T-helper 2 cell (primary cell): ENCODE measurements at places on chromosomes 11 and 22.

- DNase-seq = no peak
These were observed 11.0 kb upstream of the SHANK2 start for GRCh38 chr11:71263386-71263785.

- DNase-seq = no peak
These were observed 44.9 kb downstream of the PITPNB start for GRCh38 chr22:27874185-27874584.

- no peak for DNase-seq
These were observed 38.7 kb downstream of the EIF3F start for GRCh38 chr11:8025816-8026215.

- no peak for DNase-seq
These were observed 85.0 kb upstream of the SEPTIN5 start for GRCh38 chr22:19629331-19629719.

DNA sequence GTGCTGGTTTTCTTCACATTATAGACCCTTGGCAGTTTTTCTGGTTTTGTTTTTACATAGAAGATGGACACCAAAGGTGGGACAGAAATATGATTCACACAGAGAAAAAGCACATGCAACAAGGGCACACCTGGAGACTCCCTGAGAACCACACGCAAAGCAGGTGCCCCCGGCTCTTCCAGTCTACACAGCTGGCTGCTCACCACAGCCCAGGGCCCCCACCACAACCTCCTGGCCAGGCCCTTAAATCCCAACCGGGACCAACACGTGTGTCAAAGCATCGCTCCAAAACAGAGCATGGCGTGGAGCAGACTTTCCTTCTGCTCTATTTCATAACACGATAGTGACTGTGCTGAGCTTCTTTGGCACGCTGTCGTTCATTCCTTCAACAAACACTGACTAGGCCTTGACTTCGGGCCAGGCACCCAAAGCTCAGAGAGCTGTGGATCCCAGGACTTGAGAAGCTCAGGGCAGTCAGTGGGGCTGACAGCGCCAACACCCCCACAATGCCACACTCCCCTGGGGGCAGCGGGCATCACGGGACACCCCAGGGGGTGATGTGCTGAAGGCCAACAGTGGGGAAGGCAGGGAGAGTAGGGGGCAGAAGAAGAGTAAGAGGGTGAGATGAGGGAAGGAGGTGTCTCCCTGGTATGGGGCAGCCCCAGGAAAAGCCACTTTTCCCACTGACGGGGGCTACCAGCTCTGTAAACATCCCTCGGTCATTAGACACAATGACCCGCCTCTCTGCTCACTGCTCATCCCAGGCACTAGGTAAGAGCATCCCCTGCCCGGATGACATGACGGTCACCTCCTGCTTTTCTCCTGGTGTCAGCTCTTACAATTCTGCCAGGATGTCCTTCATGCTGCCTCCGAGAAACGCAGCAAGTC lies 26.0 kb downstream of the CELSR1 start:
- DNase-seq = no peak

DNA sequence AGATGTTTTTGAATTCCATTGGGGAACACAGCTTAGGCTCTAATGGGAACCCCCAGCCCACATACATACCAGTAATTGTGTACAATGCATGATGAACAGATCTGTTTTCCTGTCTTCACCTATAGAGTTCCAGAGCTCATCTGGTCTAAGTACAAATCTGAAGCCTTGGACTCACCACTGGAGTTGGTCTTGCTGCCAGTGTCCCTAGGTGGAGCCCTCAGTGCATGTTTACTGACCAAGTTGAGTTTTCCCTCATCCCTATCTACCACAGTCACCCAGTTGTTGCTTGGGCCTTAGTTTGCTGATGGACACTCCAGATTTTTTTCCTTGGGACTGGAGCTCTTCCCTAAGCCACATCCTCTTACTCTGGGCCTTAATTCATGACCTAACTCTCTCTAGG lies 159.2 kb upstream of the DDI1 start:
- DNase-seq = no peak

- DNase-seq = no peak
These were observed 11.7 kb downstream of the FJX1 start for GRCh38 chr11:35629914-35630313.

GRCh38 chr22:43734370-43735150 lies 77.5 kb downstream of the EFCAB6 start:
- DNase-seq = no peak

- no peak for DNase-seq
These were observed 22.4 kb downstream of the SLC37A2 start for GRCh38 chr11:125085301-125086081.

DNA sequence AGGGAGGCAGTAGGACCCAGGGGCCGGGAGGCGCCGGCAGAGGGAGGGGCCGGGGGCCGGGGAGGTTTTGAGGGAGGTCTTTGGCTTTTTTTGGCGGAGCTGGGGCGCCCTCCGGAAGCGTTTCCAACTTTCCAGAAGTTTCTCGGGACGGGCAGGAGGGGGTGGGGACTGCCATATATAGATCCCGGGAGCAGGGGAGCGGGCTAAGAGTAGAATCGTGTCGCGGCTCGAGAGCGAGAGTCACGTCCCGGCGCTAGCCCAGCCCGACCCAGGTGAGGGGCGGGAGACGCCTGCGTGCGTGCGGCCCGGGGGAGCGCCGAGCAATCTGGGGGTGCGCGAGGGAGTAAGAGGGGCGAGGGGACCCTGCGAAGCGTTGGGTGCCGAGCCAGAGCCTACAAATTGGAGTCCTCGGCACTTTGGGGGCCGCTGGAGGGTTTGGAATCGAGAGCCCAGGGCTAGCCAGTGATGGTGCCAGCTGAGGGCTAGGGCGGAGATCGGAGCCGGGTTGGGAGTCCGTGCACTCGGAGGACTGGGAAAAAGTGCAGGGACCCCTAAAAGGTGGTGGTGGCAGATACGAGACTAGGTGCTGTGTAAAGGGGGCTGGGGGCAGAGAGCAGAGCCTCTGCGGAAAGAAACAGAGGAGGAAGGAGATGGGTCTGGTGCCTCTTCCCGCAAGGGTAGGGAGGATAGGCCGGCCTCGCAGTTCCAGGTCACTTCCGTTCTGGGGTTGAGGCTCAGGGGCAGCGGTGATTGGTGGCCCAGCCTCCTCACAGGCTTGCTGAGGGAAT lies at the start of gene SERPINH1:
Gene SERPINH1, plus strand, starts transcription at position 206 of the 788 bp plus-strand sequence. CDS start 4,097 bp downstream, outside the sequence.
- peak; percentile 47 for DNase-seq

DNA sequence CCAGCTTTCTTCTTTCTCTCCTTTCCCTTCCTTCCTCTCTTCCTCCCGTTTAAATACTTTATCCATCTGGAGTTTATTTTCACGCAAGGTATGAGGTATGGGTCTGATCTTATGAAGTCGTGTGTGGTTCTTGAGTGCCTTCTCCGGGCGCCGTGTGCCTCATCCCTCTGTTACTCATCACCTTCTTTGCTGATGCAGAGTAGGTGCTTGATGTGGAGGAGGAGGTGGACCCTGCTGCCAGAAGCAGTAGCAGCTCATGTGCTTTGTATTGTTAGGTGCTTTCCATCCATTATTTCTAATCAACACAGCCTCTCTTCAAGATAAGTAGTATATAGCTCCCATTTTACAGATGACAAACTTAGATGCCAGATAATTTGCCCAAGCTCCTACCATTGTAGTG lies 47.0 kb downstream of the TNRC6B start:
- DNase-seq = no peak

DNA sequence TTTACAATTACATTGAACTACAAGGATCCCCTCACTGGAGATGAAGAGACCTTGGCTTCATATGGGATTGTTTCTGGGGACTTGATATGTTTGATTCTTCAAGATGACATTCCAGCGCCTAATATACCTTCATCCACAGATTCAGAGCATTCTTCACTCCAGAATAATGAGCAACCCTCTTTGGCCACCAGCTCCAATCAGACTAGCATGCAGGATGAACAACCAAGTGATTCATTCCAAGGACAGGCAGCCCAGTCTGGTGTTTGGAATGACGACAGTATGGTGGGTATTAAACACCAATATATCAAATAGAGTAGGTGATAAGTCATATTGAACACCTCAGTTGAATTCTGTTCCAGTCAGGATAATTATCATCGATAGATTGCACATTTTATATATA lies 4.4 kb downstream of the FBXO7 start:
- no peak for DNase-seq

DNA sequence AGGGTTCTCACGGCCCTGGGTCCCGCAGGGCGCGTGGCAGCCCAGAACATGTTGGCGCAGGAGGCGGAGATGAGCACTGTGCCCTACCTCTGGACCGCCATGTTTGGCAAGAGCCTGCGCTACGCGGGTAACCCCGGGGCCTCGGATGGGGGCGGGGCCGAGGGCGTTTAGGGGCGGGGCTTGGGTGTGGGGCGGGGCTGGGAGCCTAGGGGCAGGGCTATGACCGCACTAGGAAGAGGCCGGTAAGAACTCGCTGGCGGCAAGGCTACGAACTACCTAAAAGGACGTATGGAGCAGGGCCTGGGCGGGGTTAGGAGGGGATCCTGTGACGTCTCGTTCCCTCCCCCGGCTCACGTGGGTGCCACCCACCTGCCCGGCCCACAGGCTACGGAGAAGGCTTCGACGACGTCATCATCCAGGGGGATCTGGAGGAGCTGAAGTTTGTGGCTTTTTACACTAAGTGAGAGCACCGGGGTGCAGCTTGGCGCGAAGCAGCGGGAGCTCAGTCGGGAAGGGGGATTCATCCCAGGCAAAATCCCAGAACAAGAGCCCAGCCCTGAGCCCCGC lies 2.8 kb upstream of the LZTR1 start:
- DNase-seq = peak; percentile 23

DNA sequence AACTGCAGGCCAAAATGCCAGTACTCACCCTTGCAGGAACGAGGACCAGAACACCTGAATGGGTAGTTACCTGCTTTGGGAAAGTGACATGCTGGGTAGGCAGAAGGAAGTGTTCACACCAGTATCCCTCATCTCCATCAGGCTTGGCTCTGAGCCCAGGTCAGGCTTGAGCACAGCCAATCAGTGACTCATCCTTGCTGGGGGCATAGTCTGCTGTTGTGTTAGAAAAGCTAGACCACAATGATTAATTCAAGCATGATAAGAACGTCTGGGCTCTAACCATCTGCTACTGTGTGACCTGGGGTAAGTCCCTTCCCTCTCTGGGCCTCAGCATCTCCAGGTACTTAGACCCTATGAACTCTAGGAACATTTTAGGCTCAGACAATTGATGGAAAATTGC lies 450.4 kb downstream of the MIAT start:
- no peak for DNase-seq

DNA sequence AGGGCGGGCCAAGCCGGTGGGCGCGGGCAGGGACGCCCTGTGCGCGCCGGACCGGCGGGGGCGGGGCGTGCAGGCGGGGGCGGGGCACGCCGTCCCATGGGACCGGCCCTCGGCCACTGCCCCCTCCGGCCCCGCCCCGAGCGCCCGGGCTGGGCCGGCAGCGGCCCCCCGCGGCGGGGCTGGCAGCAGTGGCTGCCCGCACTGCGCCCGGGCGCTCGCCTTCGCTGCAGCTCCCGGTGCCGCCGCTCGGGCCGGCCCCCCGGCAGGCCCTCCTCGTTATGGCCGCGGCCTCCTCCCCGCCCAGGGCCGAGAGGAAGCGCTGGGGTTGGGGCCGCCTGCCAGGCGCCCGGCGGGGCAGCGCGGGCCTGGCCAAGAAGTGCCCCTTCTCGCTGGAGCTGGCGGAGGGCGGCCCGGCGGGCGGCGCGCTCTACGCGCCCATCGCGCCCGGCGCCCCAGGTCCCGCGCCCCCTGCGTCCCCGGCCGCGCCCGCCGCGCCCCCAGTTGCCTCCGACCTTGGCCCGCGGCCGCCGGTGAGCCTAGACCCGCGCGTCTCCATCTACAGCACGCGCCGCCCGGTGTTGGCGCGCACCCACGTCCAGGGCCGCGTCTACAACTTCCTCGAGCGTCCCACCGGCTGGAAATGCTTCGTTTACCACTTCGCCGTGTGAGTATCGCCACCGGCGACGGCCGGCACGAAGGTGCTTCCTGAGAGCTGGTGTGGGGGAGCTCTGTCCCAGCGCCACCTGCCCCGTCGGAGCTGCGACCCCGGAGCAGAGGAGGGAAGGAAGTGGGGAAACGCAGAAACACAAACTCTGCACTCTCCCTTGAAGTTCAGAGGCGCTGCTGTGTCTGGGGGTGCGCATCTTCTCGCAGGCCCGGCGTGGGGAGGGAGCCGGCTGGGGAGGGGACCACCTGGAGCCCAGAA lies at the start of gene KCNQ1:
Gene KCNQ1, plus strand, starts transcription at position 188 of the 925 bp plus-strand sequence. Its CDS starts 91 bp downstream, at position 279.
- DNase-seq = peak; percentile 23

GRCh38 chr11:9046481-9046880 lies 42.7 kb upstream of the NRIP3 start:
- DNase-seq = no peak

GRCh38 chr11:20163783-20164481 lies 3.7 kb upstream of the DBX1 start:
- DNase-seq = no peak

GRCh38 chr22:28441720-28442263 lies 237.8 kb downstream of the TTC28 start:
- DNase-seq = no peak

DNA sequence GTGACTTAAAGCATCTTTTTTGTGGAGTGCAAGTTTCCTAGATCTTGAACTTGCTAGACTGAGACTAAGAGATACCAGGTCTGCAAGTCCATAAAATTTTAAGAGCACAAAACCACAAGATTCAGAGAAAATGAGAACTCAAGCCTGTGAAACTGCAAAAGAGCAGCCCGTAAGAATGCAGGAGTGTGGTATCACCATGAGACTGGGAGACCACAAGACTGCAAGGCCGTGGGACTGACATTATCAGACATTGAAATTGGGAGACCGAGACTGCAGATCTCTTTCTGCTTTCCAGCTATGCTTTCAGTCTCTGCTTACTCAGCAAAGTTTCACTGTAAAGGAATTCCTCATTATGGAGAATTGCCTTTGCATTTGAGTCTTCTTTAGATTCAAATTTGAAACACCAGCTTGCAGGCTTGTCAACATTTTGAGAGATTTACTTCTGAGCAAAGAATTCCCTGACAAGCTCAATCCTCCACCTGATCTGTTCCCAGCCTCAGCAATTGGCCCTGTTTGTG lies 621.2 kb downstream of the KCNA4 start:
- no peak for DNase-seq

- no peak for DNase-seq
These were observed 132.3 kb upstream of the ZBED5 start for GRCh38 chr11:10990160-10990559.

GRCh38 chr11:2393941-2394817 lies 6.4 kb upstream of the TSSC4 start:
- no peak for DNase-seq

DNA sequence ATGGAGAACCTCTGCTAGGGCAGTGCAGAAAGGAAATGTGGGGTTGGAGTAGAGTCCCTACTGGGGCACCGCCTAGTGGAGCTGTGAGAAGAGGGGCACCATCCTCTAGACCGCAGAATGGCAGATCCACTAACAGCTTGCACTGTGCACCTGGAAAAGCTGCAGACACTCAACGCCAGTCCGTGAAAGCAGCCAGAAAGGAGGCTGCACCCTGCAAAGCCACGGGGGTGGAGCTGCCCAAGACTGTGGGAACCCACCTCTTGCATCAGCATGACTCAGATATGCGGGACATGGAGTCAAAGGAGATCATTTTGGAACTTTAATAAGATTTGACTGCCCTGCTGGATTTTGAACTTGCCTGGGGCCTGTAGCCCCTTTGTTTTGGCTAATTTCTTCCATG lies 8.7 kb downstream of the TSKU start:
- no peak for DNase-seq

DNA sequence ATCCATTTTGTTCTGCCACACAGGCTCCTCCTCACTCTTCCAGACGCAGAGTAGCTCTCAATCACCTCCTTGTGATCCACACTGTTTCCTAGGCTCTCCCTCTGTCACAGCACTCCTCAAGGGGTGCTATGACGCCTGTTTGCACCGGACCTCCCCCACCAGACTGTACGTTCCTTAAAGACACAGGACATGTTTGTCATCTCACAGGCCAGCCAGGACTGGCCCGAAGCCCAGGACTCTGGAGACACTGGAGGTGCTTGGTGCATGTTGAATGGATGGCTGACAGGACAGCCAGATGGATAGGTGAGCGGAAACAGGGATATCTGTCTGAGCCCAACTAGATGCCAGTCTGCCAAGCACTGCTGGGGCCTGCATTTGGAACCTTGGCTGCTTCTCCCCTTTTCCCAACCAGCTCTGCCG lies 13.6 kb downstream of the PLA2G6 start:
- no peak for DNase-seq
